ENCODE measurements at places on chromosomes 7 and 10. TPM values are rescaled to one million over a fixed set of nuclear protein-coding genes. Genes with fewer than 3 reads are reported as not detected.
A peak's percentile ranks its signal among the peaks of the same experiment; 100 is the strongest.

GRCh38 chr10:79983286-79983909 is 34.5 kb upstream of the SFTPD start:
- H3K4me3 ChIP-seq: peak overlapping the region; percentile 23
- peaks cover 59% of the 10 kb centered on the region for H3K27me3 ChIP-seq
- no peak for DNase-seq
- no peak overlapping the region for H3K27ac ChIP-seq
- peaks cover 27% of the 10 kb centered on the region for H3K4me1 ChIP-seq
- no peaks in the 10 kb centered on the region for H3K36me3 ChIP-seq

DNA sequence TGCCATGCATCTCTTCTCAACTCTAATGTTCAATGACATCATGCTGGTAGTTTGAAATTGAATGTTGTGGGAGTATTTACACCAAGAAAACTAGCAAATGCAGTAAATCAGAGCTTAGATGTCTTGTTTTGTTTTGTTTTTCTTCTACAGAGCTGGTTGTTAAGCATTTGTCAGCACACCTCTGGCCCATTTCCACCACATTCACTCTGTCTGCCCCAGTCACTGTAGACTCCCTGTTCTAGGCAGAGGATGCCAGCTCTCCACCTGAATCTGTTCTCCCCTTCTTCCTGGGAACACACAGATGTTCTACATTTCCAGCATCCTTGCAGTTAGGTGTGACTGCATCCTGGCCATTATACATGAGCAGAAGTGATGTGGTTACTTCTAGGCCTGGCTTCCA is 4.1 kb upstream of the ARHGAP22 start:
- H3K36me3 ChIP-seq: no peaks in the 10 kb centered on the region
- peaks cover 31% of the 10 kb centered on the region for H3K27me3 ChIP-seq
- DNase-seq: no peak
- peaks cover 2% of the 10 kb centered on the region for H3K4me1 ChIP-seq
- no peak overlapping the region for H3K27ac ChIP-seq
- H3K4me3 ChIP-seq: no peak overlapping the region

GRCh38 chr7:44307905-44308595 is 17.3 kb downstream of the CAMK2B start:
- DNase-seq: no peak
- H3K36me3 ChIP-seq: no peaks in the 10 kb centered on the region
- H3K4me1 ChIP-seq: peaks cover 6% of the 10 kb centered on the region
- peaks cover 22% of the 10 kb centered on the region for H3K27me3 ChIP-seq
- H3K4me3 ChIP-seq: no peak overlapping the region

- no peaks in the 10 kb centered on the region for H3K27me3 ChIP-seq
- no peaks in the 10 kb centered on the region for H3K36me3 ChIP-seq
- no peak overlapping the region for H3K4me3 ChIP-seq
These were observed 337.1 kb downstream of the BMPER start for GRCh38 chr7:34242391-34242790.

Gene NCF1
- 2.4 TPM for total RNA-seq

DNA sequence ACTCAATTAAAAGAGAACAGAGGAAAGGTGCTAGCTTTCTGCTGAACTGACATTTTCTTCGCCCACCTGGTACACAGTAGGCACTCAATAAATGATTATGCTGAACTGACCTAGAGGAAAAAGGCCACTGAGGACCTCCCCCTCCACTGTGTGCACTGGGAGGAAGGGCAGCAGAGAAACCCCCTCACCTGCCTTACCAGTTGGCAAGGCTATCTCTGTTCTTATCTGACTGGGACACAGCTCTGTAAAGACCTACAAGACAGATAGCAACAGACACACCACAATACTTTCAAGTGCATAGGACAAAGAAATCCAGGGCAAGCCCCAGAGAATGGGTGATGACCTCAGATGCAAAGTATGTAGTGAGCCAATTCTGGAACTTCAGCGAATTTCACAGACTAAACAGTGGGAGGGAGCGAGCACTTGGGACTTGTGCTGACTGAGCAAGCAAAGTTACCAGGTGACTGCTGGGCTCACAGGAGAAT is 30.4 kb downstream of the PDLIM1 start:
- no peak for DNase-seq
- H3K27ac ChIP-seq: no peak overlapping the region
- H3K4me3 ChIP-seq: no peak overlapping the region
- no peaks in the 10 kb centered on the region for H3K4me1 ChIP-seq
- H3K27me3 ChIP-seq: peaks cover 3% of the 10 kb centered on the region
- peaks cover 3% of the 10 kb centered on the region for H3K36me3 ChIP-seq

- peaks cover 8% of the 10 kb centered on the region for H3K36me3 ChIP-seq
- no peak for DNase-seq
- no peak overlapping the region for H3K27ac ChIP-seq
- H3K27me3 ChIP-seq: no peaks in the 10 kb centered on the region
These were observed 17.5 kb downstream of the CCNY start for GRCh38 chr10:35353805-35354204.

GRCh38 chr7:19213746-19214145 is 68.5 kb upstream of the FERD3L start:
- no peaks in the 10 kb centered on the region for H3K4me1 ChIP-seq
- no peaks in the 10 kb centered on the region for H3K36me3 ChIP-seq
- no peaks in the 10 kb centered on the region for H3K27me3 ChIP-seq
- H3K27ac ChIP-seq: no peak overlapping the region

- H3K27me3 ChIP-seq: peaks cover 2% of the 10 kb centered on the region
- H3K27ac ChIP-seq: no peak overlapping the region
- H3K4me1 ChIP-seq: no peaks in the 10 kb centered on the region
These were observed 119.7 kb upstream of the SLC25A13 start for GRCh38 chr7:96441436-96442084.

Gene TMEM229A
- total RNA-seq: not detected

Gene FGFBP3
- 1.5 TPM for total RNA-seq

- H3K27me3 ChIP-seq: no peaks in the 10 kb centered on the region
- H3K4me1 ChIP-seq: peaks cover 2% of the 10 kb centered on the region
- no peaks in the 10 kb centered on the region for H3K36me3 ChIP-seq
- no peak for DNase-seq
- H3K27ac ChIP-seq: no peak overlapping the region
These were observed 49.9 kb downstream of the DNAJC1 start for GRCh38 chr10:21953585-21954057.

DNA sequence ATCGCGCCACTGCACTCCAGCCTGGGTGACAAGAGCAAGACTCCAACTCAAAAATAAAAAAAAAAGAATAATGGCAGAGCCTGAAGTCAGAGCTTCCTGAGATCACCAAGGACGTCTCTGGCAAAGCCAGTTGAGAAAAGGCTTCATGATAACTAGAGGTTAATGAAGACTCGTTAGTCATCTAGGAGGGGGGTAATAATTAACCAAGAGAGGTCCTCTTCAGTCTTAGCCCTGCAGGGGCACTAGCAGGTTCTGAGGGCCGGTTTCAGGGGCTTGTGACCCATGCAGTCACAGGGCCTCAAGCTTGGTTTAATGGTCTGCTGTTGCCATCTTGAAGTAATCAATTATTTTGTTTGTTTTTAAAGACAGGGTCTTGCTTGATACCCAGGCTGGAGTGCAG is 28.6 kb upstream of the PROSER2 start:
- no peaks in the 10 kb centered on the region for H3K36me3 ChIP-seq
- H3K27me3 ChIP-seq: no peaks in the 10 kb centered on the region
- no peak overlapping the region for H3K27ac ChIP-seq
- no peaks in the 10 kb centered on the region for H3K4me1 ChIP-seq
- DNase-seq: no peak
- no peak overlapping the region for H3K4me3 ChIP-seq

DNA sequence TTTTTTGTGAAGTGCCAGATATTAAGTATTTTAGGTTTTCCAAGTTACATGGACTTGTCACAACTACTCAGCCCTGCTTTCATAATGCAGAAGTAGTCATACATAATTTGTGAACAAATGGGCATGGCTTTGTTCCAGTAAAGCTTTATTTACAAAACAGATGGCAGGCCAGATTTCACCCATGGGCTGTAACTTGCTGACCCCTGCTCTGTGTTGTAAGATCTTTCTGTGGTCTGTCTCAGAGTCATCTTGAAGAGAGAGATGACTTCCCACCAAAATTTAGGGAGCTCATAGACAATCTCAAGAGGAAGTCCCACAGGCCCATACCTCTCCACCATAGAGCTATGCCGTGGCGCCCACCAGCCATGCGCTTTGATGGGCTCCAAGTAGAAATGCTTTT is 616.1 kb downstream of the LRMDA start:
- H3K4me1 ChIP-seq: no peaks in the 10 kb centered on the region
- H3K27ac ChIP-seq: no peak overlapping the region
- no peaks in the 10 kb centered on the region for H3K27me3 ChIP-seq
- no peak overlapping the region for H3K4me3 ChIP-seq
- no peaks in the 10 kb centered on the region for H3K36me3 ChIP-seq

DNA sequence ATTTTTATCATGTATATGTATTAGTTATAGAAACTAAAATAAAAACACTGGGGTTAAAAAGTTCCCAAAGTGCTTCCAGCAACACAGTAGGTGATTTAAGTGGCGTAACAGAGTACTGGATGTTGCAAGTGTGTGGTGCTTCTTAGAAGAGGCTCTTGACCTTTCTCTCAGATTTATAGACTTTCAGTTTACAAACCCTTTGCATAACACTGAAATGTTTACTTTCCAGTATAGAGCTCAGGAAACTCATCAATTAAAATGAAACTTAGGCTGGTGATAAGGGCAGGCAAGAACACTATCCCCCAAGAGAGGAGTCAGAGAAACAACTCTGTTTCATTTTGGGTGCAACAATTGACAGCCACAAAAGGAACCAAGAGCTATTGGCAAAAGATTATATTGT is 27.5 kb upstream of the SMC3 start:
- no peaks in the 10 kb centered on the region for H3K36me3 ChIP-seq
- H3K27ac ChIP-seq: no peak overlapping the region
- peaks cover 26% of the 10 kb centered on the region for H3K4me1 ChIP-seq
- no peak for DNase-seq

DNA sequence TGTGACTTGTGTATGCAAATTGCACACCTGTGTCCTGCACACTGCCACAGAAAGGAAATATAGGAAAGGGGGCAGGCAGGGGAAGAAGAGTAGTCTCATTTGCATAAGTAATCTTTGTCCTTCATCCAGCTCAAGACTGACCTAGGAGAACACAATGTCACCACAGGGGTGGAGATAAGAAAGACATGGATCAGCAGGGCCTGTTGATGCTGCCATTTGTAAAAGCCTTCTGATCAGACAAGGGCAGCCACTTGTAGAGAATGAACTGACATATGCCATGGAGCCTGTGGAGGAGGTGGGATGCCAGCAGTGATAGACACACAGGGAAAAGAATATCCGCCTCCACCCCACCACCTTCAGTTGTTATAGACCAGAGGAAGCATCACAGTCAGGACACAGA is 528.9 kb downstream of the HTR7 start:
- H3K27ac ChIP-seq: no peak overlapping the region
- H3K4me1 ChIP-seq: no peaks in the 10 kb centered on the region
- no peak for DNase-seq
- no peak overlapping the region for H3K4me3 ChIP-seq
- no peaks in the 10 kb centered on the region for H3K36me3 ChIP-seq

DNA sequence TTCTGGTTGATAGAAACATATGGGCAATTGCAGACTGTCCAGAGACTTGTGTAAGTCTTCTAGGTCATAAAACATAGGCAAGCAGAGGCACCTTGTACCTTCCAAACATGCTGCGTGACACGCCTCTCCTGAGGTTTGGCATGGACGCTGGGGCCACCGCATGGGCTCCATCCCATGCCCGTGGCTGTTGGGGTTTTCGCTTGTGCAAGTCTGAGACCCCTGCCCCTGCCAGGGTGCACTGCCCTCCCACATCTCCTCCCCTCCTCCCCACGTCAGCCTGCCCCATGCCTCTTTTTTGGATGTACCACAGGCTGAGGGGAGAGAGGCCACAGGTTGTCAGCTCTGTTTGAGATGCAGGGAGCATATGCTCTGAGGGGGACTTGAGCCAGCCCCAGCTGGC is 19.0 kb downstream of the EIF3B start:
- no peaks in the 10 kb centered on the region for H3K27me3 ChIP-seq
- H3K4me1 ChIP-seq: peaks cover 1% of the 10 kb centered on the region
- no peak for DNase-seq
- H3K4me3 ChIP-seq: no peak overlapping the region

Gene DYNC1I1
- total RNA-seq: not detected

Gene TET1
- 3.0 TPM for total RNA-seq

DNA sequence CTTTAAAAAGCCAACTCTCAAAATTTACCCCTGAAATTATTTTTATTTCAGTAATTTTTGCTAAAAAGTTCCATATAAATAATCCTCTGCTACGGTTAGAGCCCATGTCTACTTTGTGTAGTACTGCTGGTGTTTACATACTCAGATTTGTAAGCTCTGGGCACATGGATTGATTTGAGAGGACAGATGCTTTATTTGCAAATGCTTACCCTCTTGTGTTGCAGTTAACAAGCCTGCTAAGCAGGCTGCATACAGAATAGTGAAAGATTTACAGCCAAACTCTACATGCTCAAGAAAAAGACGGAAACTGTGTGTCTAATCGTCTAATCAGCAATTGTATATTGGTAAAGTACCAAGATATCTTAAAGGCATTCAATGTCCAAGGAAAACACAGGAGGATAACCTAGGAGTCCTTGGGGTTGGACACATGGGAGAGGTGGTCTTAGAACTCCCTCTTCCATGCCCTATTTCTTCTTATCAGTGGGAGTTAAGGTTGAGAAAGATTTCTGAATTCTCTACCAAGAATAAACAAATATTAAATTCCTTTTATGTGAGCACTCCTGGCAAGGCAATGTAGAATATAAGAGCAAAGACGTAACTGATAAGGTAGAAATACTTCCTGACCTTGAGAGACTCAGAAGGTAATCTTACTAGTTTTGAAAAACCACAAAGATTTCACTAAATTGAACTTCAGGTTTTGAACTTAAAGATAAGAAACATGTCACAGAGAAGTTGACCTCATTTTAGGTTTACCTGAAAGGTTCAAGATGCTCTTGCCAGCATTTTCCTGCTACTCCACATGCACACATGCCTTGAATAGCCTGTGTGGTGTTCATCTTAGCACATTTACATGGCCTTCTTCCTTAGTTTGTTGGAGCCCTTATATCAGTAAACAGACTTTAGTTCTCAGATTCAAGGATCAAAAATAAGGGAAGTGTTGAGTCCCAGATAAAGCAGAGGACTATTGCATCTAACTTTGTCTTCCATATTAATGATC is 1216.5 kb downstream of the SORCS3 start:
- H3K4me3 ChIP-seq: no peak overlapping the region
- no peaks in the 10 kb centered on the region for H3K27me3 ChIP-seq
- no peak for DNase-seq
- no peaks in the 10 kb centered on the region for H3K36me3 ChIP-seq
